AG09319 (cell line): ENCODE measurements at places on chromosomes 16 and 17.

DNA sequence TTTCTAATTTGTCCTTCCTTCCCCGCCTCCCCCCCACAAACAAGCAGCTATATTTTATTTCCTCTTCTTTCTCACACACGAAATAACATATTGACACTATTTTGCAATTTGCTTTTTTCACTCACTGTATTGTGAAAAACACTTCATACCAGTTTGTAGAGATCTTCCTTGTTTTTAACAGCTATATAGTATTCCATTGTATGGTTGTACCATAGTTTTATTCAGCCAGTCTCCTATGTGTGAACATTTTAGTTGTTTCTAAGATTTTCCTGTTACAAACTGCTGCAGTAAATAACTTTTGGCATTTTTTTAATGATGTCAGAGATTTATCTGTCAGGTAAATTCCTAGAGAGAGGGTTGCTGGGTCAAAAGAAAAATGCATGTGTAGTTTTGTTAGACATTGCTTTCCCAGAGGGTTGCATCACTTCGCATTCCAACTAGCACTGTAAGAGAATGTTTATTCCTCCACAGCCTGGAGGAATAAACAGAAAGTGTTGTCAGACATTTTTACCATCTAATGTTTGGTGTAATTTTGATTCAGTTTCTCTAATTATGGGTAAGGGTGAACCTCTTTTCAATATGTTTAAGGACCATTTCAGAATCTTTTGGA is 101.2 kb downstream of the MRTFB start:
- no peak for DNase-seq

GRCh38 chr17:11601661-11602060 is 3.4 kb downstream of the DNAH9 start:
- DNase-seq = no peak

GRCh38 chr17:81859906-81860755 is at the start of gene P4HB:
Gene P4HB, minus strand, starts transcription at chr17:81860535. Its CDS starts 64 bp downstream, at chr17:81860471.
- DNase-seq = no peak

DNA sequence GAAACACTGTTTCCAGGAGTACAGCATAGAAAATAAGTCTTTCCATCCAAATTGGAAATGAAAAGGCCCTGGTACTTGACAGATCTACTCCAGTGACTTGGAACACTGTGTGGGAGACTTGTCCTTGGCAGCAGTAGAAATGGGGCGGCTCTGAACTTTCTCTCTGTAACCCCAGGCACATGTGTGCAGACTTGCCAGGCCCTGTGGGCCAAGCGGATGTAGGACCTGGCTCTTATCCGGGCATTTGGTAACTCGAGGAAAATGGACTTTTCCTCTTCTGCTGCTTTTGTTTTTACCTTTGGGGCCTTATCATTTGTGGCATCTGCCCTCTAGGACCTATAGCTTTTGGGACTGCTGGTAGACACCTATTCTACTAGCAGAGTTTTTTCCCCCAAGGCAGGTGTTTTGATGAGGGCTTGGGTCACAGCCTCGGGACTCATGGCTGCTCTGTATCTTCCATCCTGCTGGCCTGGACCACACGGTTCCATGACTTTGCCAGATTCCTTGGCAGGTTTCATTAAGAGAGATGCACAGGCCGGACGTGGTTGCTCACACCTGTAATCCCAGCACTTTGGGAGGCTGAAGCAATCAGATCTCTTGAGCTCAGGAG is 43.5 kb downstream of the SMPD3 start:
- DNase-seq = no peak

DNA sequence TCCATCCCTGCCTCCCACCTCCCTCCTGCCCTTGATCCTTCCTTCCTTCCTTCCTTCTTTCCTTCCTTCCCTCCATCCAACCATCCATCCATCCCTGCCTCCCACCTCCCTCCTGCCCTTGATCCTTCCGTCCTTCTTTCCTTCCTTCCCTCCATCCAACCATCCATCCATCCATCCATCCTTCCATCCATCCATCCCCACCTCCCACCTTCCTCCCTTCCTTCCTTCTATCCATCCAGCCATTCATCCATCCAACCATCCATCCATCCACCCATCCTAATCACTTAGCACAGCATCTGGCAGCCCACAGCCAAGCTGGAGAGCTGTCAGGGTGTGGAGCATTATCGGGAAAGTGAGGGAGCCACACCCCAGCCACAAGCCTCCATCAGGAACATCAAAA is 54.5 kb downstream of the TK2 start:
- no peak for DNase-seq

GRCh38 chr17:69961501-69962145 is 113.4 kb upstream of the KCNJ16 start:
- peak; percentile 11 for DNase-seq

- no peak for DNase-seq
Observed at GRCh38 chr16:11131706-11132105, 124.3 kb downstream of the SOCS1 start.

GRCh38 chr17:80724775-80725266 is 180.2 kb downstream of the RPTOR start:
- no peak for DNase-seq

- no peak for DNase-seq
Observed at GRCh38 chr16:87740909-87741424, 24.8 kb downstream of the KLHDC4 start.
